ENCODE measurements at places on chromosomes 12 and 14. TPM values are rescaled to one million over a fixed set of nuclear protein-coding genes. Genes with fewer than 3 reads are reported as not detected.
A peak's percentile ranks its signal among the peaks of the same experiment; 100 is the strongest.

PTPRR gene
- total RNA-seq, result 0.96 TPM

ACSM4 gene
- not detected for total RNA-seq

SPX gene
- 21.5 TPM for total RNA-seq

CBX5 gene
- 44.4 TPM for total RNA-seq

SLC8A3 gene
- not detected for total RNA-seq

RTL1 gene
- not detected for total RNA-seq

UNC79 gene
- 0.42 TPM for total RNA-seq

- DNase-seq, result no peak
- no peak overlapping the region for H3K4me3 ChIP-seq
- peaks cover 5% of the 10 kb centered on the region for H3K4me1 ChIP-seq
- no peaks in the 10 kb centered on the region for H3K36me3 ChIP-seq
- no peaks in the 10 kb centered on the region for H3K27me3 ChIP-seq
- H3K27ac ChIP-seq, result no peak overlapping the region
Measured at GRCh38 chr12:5562581-5562980, 130.7 kb downstream of the NTF3 start.

DNA sequence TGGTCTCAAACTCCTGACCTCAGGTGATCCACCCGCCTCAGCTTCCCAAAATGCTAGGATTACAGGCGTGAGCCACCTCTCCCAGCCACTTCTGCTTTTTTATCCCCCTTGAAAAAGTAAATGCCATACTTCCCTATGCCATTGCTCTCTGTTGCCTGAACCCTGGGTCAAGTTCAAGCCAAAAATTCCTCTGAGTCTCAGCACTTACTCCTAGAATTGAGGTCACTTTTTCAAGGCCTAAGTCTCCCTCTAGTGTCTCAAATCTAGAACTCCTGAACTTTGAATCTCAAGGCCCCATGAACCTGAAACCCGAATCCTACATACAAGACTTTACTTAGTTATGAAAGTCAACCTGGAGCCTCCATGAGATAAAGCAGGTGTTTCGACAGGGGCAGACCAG is 1.4 kb upstream of the APOBEC1 start:
- no peak overlapping the region for H3K27ac ChIP-seq
- no peaks in the 10 kb centered on the region for H3K4me1 ChIP-seq
- no peaks in the 10 kb centered on the region for H3K36me3 ChIP-seq
- no peak overlapping the region for H3K4me3 ChIP-seq

- no peaks in the 10 kb centered on the region for H3K27me3 ChIP-seq
- H3K4me1 ChIP-seq, result no peaks in the 10 kb centered on the region
- H3K27ac ChIP-seq, result no peak overlapping the region
- no peak for DNase-seq
- H3K4me3 ChIP-seq, result no peak overlapping the region
- no peaks in the 10 kb centered on the region for H3K36me3 ChIP-seq
Measured at GRCh38 chr14:45790293-45790692, 537.3 kb upstream of the MIS18BP1 start.

DNA sequence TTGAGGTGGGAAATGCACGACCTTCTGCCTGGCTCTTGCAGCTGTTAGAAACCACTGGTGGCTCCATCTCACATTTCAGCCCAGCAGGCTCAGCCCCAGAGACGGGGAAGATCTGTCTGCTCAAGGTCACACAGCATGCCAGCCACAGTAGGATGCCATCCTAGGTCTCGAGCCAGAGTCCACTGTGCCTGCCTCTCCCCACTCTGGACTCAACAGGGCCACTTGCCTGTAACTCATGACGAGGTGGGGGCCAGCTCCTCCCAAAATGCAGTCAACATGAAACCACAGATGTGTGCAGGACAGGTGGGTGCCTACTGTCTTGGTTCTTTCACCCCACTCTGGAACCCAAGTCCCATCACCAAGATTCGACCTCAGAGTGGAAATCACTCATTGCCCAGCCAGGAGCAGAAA is 23.2 kb downstream of the BCL11B start:
- no peak overlapping the region for H3K27ac ChIP-seq
- no peaks in the 10 kb centered on the region for H3K36me3 ChIP-seq

DNA sequence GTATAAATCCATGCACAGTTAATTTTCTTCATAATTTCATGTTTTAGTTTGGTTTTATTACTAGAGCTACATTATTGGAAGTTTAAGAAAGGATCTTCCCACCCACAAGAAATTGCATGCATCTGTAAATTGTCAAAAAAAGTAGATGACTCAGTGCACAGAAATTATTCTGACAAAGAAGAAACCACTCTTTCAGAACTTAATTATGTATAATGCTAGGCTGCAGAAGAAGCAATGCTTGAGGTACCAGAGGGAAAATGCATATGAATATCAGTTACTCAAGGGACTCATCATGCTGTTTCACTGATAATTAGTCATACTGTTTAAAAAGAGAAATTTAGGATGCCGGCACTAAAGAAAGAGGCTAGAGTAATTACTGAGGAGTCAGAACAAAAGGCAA is 147.0 kb downstream of the SLC16A7 start:
- H3K36me3 ChIP-seq, result no peaks in the 10 kb centered on the region
- no peak overlapping the region for H3K4me3 ChIP-seq
- H3K27me3 ChIP-seq, result no peaks in the 10 kb centered on the region
- peaks cover 6% of the 10 kb centered on the region for H3K4me1 ChIP-seq

- no peak overlapping the region for H3K27ac ChIP-seq
- DNase-seq, result no peak
- H3K4me1 ChIP-seq, result peaks cover 20% of the 10 kb centered on the region
- H3K27me3 ChIP-seq, result no peaks in the 10 kb centered on the region
- H3K36me3 ChIP-seq, result no peaks in the 10 kb centered on the region
- no peak overlapping the region for H3K4me3 ChIP-seq
Measured at GRCh38 chr12:62783881-62784280, 151.1 kb downstream of the PPM1H start.

GRCh38 chr14:93017301-93017797 is 94.4 kb downstream of the CHGA start:
- no peaks in the 10 kb centered on the region for H3K27me3 ChIP-seq
- peak; percentile 71 for DNase-seq
- H3K4me1 ChIP-seq, result peaks cover 73% of the 10 kb centered on the region
- no peak overlapping the region for H3K4me3 ChIP-seq
- H3K36me3 ChIP-seq, result peaks cover 17% of the 10 kb centered on the region
- peak overlapping the region; percentile 56 for H3K27ac ChIP-seq

All from heart right ventricle (tissue), 16 donors.